ENCODE measurements at places on chromosomes 2 and 18.

DNA sequence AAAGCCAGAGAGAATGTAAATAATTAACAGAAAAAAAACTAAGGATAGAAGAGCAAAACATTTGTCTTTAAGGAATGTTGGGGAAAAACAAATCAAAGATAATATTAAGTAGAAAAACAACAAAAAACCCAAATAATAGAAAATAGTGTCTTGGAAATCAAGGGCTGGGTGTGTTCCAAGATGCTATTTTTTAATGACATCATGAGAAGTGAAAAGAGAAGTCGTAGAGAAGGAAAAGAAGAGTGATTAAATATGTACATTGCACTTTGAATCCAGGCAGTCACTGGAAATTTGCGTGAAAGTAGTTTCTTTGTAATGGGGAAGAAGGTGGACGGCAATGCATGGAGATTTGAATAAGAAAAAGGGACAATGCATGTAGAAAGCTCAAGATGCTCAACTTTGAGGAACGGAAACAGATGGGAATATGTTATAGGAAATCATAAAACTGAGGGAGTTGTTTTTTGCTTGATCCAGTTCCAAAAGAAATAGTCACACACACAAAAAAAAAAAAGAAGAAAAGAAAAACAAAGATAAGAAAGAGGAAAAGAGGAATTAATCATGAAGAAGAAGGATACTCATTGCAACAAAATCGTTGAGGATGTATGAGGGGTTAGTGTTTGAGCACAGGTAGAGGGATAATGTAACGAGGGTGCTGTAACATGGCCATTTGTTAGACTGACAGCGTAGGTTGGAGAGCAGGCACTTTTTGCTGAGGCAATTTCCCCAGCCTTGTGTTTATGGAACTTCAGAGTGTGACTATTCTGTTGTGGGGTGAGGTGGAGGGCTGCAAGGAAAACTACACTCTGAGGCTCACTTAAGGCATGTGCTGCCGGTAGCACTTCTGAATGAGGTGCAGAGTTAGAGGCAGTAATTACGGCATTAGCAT lies 184.1 kb downstream of the CALCRL start:
- no peak for DNase-seq

- DNase-seq = no peak
Observed at GRCh38 chr2:8535821-8536685, 145.8 kb upstream of the ID2 start.

DNA sequence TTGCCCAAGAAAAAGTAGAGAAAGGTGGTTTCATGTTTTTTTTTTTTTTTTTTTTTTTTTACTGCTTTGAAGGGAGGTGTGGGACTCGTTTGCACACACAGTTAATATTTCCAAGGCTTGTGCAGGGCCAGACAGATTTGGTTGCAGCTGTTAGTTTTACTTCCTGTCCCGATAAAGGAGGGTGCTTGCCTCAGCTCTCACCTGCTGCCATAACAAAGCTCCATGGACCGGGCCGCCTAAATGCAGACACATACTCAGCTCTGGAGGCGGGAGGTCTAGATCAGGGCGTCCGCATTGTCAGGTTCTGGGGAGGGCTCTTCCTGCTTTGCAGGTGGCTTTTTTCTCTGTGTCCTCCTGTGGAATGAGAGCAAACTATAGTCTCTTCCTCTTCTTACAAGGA lies 69.9 kb downstream of the ODC1 start:
- no peak for DNase-seq

- no peak for DNase-seq
Observed at GRCh38 chr2:202841090-202841867, 30.3 kb downstream of the ICA1L start.

- no peak for DNase-seq
Observed at GRCh38 chr2:207385903-207386302, 143.9 kb upstream of the CREB1 start.

GRCh38 chr2:46914578-46915230 lies 902 bp downstream of the MCFD2 start:
- no peak for DNase-seq

- no peak for DNase-seq
Observed at GRCh38 chr2:21250673-21251072, 126.9 kb downstream of the TDRD15 start.

GRCh38 chr2:167127135-167127534 lies 238.9 kb downstream of the XIRP2 start:
- DNase-seq = no peak

DNA sequence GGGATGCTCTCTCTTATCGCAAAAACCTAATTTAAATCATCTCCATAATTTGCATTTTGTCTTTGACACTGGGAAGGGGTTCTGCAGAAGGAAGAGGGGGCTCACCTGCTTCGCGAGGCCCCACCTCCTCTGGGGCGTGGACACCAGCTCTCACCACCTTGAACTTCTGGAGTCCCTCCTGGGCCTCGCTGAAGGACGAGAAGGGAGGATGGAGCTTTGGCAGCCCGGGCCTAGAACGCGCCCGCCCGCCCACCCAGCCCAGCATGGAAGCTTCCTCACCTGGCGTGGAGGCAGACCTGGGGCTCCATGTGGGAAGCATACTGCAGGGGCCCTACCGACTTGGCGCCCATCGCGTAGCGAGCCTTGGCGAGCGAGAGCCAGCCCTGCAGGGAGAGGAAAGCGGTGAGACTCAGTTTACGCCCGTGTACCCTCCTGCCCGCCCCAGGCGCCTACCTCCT lies 1.1 kb upstream of the IMP4 start:
- no peak for DNase-seq

DNA sequence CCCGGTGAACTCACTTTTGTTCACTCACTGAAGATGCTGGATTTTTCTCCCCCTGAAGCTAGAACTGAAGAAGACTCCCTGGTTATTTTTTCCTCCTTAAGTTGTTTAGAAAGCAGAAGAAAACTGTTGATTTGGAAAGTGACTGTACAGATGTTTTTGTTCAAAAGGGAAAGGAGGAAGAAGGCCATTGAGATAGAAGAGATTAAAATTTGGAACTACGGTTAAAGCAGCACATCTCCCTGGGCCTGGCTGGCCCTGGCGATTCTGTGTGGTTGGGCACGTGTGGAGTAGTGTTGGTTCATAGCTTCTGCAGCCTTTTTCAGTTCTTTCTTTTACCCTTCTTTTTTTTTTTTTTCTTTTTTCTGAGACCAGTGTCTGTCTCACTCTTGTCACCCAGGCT lies 109.2 kb downstream of the MAP4K4 start:
- DNase-seq = no peak

DNA sequence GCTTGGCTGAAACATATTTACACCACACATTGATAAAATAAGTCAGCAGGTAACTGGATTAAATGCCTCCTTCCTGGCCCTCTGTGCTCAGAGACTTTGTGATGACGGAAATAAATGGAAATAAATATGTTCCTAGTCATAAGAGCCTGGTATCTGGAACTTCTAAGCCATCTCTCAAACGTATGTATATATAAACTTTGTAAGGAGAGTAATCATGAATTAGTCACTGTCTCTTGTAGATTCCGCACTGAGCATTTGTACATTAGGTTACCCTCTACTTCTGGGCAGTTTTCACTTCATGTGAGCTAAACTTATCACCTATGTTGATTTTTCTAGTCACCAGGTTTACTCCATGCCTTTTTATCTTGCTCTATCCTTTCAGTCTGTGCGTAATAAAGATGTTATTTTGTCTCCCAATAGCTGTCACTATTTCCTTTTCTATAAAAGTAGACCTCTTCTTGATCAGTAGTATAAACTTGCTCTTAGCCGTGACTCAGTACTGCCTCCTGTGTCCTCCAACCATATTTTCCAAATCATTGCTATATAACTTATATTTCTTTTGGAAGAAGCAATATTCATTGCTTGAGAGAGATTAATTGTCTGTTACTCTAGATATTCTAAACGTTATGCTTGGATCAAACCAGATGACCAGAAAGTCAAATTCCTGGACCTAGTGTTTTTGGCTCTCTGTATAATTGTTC lies 53.2 kb downstream of the FEZ2 start:
- DNase-seq = no peak

GRCh38 chr2:207734636-207735512 lies 23.4 kb downstream of the CCNYL1 start:
- DNase-seq = no peak

DNA sequence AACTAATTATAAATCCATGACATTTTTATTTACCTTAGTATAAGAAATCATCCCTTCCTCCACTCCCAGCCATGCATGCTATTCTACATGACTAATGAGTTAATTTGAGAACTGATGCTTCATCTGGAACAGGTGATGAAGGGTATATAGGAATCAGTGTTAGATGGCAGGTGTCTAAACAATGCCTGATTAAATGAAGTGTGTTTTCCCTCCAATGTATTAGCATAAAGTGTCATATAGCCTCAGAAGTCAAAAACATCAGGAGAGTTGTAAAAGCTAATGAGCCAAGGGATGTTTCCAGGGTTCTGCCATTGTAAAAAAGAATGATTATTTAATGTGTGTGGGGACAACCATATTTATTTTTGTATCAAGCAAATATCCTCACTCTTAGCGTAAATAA lies 913.8 kb downstream of the DCC start:
- DNase-seq = no peak

DNA sequence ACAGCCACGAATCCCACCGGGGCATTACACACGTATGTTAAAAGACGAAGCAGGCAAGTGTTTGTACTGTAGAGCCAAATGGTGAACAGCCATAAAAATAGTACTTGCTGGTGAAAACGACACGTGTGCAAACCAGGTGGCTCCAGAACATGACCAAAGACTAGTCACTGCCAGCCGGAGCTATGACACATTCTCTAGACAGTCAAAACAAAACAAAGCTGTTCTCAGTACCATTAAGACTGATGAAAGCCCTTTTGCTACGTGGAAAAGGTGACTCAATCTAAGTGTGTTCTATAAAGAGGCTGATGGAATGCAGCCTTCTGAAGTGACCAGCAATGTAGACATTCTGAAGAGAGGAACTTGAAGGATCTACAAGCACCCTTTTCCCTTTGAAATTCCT lies 367.7 kb upstream of the NETO1 start:
- DNase-seq = no peak

- DNase-seq = no peak
Observed at GRCh38 chr18:67511840-67512239, 4.7 kb downstream of the DSEL start.

DNA sequence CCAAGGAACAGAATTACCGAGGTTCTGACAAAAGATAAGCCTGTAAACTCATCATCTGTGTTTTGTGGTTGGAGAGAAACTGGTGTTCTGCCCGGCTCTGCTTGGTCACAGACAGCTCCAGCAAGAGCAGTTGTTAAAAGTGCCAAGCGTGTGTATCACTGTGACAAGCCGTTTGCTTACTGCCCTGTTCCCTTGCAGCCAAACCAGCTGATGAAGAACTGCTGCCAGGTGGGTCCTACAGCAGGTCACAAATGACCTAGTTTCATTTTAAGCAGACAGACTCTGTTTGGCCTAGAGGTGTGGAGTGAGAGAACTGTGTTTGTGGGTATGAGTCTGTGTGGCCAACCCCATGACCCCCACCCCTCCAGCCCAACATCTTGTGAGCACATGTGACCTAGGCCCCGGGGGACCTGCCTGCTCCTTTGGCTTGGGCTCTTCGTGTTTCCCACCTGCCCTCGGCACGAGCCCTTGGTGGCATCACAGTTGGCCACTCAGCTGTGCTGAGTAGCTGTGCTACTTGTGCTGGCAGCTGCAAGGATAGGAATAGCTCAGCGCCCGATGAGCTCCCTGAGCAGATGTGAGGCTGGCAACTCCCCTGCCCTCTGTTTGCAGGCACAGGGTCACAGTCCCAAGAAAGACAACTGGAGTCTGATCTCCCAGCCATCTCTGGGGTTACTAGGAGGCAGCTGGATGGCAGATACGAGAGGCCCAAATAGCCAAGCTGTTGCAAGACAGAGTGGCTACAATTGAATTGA lies 9.7 kb downstream of the OXER1 start:
- no peak for DNase-seq

GRCh38 chr18:70506511-70506910 lies 217.7 kb downstream of the SOCS6 start:
- DNase-seq = no peak

DNA sequence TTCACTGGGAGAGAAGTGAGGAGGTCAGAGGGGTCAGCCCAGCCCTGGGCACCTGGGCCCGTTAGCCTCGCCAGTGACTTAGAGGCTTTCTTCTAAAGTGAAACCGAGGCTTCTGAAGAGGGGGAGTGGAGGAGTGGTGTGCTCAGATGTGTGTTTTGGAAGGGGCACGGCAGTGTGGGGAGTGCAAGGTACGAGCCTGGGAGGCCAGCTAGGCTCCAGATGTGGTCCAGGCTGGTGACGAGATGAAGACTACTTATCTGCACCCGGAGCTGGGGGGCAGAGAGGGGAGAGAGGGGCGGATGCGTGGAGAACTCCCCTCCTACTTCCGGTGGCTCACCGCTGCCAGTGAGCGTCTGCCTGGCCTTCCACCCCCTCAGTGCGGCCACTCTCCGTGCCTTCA lies 371.3 kb upstream of the HS6ST1 start:
- no peak for DNase-seq

DNA sequence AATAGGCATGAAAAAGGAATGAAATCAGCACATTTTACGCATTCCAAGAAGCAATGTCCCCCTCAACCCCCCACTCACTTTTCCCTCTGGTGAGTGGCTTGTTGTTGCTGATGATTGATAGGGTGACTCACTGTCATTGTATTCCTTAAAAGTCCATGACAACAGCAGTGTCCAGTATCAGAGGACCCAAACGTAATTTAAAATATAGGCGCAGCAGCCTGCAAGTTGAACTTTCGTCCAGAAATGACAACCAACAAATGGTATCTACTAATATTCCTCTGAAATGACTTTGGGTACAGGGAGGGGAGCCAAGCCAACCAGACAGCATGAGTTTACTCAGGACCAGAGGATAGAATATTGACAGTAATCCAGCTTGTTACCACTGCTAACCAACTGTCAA lies 182.9 kb upstream of the SIX3 start:
- DNase-seq = no peak

DNA sequence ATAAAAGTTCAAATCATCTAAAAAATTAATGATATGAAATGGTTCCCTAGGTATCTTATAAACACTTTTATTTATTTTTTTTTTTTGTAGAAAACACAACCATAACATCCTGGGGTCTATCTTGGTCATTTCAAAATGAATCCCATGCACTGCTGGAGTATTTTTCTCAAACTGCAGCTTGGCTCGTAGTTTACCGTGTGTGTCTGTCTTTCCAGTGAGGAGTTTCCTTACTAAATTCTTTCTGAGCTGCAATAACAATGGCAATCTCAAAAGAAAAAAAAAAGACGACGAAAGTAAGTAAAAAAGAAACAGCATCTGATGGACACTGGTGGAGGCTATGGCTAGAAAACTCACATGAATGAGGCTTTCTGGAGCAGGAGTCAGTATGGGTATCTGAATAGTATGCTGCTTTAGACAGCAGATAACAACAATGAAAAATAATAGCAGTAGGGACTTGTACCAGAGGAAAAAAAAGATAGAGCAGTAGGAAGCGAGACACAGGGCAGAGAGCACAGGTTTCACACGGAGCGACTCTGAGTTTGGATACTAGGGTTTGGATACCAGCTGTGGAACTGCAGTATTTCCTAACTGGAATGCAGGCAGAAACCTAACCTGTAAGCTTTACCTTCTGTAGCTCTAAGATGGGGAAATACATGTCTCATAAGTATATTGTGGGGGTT lies 43.5 kb downstream of the CALCRL start:
- no peak for DNase-seq
